ENCODE measurements at places on chromosomes 6 and 20.
A peak's percentile ranks its signal among the peaks of the same experiment; 100 is the strongest.

GRCh38 chr20:43375591-43375990 is 82.1 kb upstream of the SRSF6 start:
- no peak for DNase-seq

DNA sequence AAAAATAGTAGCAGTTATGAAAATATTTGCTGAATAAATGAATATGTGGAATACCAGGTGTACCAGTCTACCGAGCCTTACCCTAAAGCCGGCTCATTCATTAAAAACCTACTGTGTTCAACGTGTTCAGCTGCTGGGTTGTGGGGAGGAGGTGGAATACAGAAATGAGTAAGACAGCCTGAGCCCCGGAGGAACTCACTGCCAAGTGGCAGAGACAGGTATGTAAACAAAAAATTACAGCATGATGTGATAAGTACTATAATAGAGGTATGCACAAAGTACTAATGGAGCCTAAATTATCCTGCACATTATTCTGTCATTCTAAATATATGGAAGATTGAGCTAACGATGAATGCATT is 6.8 kb upstream of the ADTRP start:
- peak; percentile 94 for DNase-seq

- no peak for DNase-seq
Measured at GRCh38 chr20:58102261-58102660, 126.2 kb downstream of the ANKRD60 start.

GRCh38 chr6:48826901-48827701 is 636.0 kb downstream of the MMUT start:
- DNase-seq: peak; percentile 22

DNA sequence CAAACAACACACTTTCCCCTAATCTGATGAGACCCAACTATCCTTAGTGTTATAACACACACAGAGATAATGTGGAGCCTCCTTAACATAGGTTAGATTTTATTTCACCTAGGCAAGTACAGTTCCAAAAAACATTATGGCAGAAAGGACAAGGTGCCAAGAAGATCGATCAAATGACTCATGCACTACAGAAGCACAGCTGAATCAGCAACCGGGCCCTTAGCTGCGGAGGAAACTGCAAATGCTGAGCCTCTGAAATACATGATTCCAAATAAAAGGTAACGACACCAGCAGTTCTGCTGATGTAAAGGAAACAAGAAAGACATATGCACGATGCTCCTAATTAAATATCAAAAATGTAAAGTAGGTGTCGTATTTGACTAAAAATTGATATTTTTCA is 19.9 kb upstream of the MUC21 start:
- DNase-seq: no peak

GRCh38 chr6:75188221-75188925 is 17.5 kb downstream of the COL12A1 start:
- no peak for DNase-seq

Data from T-helper 2 cell (primary cell).